DMS153 (cell line): ENCODE measurements at places on chromosomes 3 and 15.

DNA sequence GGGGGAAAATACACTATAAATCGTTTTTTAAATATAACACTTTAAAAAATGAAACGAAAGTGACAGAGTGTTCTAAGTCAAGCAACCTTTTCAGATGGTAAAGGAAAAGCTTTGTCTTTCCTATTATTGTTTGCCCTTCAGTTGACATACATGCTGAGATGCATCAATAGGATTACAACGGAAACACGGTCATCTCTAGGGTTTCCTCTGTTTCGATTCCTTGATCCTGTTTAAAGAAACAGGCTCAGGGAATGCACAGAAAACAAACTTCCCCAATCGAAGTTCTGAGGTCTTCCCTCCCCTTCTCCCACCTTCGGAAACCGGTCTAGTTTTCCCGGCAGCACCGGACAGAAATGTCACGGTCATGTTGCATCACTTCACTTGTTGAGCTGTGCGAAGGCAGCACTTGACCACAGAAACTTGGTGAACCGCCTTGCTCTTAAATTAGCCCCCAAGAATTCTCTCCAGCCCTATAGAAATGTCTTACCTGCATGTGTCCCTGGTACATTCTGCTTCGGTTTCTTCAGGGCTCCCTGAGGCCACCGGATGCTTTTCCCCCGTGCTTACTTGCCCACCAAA lies 556 bp downstream of the PEX5L start:
- DNase-seq: no peak

GRCh38 chr15:74616366-74616939 lies 817 bp downstream of the CLK3 start:
- DNase-seq: no peak

DNA sequence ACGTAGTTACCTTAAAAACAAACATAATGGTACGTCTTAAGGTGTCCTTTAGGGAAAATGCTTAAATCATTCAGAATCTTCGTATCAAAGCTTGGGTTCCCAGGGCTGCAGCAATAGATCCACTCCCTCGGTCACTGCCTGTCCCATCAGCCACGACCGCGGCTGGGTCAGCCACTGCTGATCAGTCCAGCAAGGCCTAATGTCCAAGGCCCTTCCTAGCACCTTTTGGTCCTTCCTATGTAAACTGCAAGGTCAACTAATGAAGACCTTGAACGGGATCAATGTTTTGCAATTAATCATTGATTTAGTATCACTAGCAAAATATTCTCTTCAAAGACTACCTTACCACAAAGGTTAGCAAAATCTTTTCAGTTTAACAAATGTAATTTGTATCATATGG lies 122.2 kb upstream of the IGF1R start:
- no peak for DNase-seq

- DNase-seq: no peak
These were observed 96.5 kb downstream of the CCNL1 start for GRCh38 chr3:157063469-157063868.

- no peak for DNase-seq
These were observed 50.6 kb upstream of the BNIP2 start for GRCh38 chr15:59739557-59740186.

DNA sequence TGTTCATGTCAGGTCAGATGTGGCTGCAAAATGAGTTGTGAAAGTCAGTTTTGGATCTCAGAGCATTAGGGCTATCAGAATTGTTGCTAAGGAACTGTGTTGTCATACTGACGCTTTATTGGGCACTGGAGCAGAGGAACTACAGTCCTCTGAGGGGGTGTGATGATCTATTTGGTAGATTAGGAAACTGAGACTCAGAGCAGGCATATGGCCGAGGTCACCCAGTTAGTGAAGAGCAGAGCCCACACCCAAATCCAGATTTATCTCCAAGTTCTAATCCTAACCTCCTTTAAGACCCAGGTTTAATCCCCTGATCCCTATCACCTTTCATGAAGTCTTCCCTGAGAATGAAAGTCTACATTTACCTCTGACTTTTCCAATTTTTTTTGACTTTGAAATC lies 25.6 kb upstream of the GLCE start:
- no peak for DNase-seq

DNA sequence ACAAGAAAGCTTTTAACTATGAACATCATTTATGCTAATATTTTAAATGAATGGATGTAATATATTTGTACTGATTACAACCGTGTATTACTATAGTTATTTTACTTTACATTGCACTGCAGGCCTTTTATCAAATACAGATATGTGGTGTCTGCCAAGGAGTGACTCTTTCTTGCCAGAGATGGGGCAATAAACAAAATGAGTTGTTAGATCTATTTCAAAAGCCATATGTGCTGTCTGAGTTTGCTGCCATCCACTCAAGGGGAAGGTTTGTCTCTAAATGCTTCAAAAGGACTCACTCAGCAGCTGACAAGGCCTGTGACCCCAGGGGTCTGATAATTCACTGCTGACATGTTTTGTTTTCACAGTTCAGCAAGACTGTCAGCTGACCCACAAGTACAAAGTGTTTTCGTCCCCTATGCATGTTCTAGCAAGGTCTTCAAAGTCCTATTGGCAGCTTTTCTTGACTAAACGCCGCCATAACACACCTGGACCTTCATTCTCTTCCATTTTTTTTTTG lies 41.3 kb upstream of the ZBED2 start:
- no peak for DNase-seq

- DNase-seq: no peak
These were observed 353.6 kb upstream of the ZNF717 start for GRCh38 chr3:76138921-76139320.

GRCh38 chr3:191568206-191568605 lies 107.2 kb downstream of the PYDC2 start:
- DNase-seq: no peak

GRCh38 chr15:45225506-45226273 lies 26.3 kb upstream of the SLC28A2 start:
- DNase-seq: no peak

GRCh38 chr3:196311-197148 lies at the start of gene CHL1:
Gene CHL1 (plus strand): TSS chr3:196763. CDS start chr3:319777, 123,014 bp downstream.
- no peak for DNase-seq

DNA sequence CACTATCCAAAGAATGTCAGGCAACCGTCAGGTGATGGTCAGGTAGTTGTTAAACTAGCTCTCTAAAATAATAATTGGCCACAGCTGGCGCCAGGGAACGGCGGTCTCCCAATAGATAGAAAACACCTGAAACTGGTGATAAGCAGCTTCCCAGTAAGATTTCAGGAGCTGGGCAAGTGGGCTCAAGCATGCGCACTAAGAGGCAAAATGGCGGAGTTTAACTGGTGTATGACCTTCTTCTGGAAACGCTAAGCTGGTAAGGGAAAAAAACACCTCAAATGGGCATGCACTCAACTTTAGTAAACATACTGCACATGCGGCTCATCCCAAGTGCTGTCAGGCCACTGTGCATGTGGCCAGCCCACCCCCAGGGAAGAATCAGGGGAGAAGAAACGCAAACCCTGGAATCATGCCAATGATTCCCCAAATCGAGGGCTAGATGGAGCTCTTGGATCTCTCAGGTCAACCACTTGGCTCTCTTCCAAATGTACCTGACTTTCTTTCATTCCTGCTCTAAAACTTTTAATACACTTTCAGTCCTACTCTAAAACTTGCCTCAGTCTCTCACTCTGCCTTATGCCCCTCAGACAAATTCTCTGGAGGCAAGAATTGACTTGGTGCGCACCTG lies 195.0 kb downstream of the ZNF621 start:
- peak; percentile 35 for DNase-seq

GRCh38 chr3:123419850-123420297 lies 29.0 kb downstream of the ADCY5 start:
- DNase-seq: no peak

GRCh38 chr3:94069194-94069813 lies 6.4 kb downstream of the NSUN3 start:
- no peak for DNase-seq

DNA sequence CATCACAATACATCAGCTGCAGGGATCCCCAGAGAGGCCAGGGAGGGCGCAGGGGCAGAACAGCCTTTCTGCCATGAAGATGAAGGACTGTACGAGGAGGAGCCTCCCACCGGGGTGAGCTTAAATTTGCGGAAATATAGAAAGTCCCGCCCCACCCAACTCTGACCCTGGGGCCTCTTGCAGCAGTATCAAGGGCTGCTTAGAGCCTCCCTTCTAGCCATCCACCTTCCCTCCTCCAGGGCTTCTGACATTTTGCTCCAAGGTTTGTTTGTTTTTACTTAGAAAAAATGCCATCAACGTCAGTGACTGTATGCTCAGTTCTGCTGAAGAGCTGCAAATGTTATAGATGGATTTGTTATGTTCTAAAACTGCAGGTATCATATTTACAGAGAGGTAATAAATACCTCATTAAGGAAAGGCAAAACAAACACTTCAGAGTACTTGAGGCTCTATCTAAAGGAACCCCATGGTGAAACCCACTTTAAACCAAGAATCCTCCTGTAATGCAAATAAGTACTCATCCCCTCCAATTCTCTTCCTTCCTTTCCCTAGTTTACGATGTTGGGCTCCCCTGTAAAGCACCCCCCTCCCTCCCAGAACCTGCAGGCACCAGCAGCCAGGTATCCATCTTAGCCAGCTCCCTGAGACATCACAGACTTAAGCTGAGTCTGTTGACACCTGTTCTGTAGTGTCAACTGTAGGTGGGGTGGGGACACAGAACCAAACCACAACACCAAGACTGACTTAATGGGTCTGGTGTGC lies 30.5 kb downstream of the RFTN1 start:
- peak; percentile 70 for DNase-seq

DNA sequence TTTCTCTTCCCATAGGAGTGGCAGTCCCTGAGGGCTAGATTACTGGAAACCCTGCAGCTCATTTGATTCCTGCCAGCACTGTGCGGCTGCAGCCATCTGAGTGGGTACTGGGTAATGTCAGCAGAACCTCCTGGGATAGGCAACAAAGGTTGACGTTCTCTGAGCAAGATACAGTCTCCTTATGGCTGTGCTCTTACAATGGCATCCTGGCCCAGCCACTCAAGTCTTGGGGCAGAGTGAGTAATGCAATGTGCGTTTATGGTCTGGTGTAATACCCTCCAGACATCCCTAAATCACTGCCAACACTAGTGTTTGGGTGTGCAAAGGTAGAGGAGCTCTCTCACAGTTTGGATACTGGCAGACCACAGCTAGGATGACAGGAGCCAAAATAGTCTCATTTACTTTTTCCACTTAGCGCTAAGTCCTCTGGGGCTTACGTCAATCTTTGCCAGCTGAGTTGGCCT lies 775.8 kb downstream of the ZNF385D start:
- no peak for DNase-seq

DNA sequence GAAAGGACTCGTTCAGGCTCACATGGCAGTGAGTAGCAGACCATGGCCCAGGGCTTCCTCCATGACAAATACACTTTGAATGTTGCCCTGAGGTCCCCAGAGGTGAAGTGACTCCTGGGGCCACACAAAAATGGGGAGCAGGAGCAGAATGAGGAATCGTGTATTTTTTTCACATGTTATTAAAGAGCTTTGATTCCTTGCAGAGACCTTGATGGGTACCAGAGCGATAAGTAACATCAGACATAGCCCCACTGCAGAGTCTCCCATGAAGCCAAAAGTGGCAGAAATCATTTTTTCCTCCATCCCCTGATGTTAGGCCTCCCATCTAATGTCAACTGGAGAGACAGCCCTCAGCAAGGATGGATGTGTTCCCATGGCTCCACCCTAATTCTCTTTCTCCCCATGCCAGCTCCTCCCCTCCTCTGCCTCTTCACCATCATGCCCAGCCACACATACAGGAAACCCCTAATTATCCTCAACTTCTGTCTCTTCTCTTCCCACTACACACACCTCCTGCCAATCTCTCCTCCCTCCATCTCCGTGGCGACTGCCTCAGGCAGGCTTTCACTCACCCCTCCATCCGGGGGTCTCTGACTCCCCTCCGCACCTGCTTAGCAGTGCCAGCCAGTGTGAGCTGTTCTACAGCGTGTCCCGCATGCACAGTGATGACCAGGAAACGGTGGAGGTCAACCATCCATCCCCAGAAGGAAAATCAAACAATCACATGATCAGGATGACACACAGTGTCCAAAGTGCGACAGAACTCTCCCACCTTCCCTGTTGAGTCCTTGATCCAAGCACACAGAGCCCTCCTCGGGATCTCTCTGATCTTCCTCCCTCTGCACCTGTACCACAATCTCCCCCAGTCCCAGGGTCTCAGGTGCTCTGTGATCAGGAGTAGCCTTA lies 7.1 kb upstream of the SSUH2 start:
- DNase-seq: no peak

GRCh38 chr3:185693985-185694653 lies 108.0 kb downstream of the SENP2 start:
- no peak for DNase-seq

DNA sequence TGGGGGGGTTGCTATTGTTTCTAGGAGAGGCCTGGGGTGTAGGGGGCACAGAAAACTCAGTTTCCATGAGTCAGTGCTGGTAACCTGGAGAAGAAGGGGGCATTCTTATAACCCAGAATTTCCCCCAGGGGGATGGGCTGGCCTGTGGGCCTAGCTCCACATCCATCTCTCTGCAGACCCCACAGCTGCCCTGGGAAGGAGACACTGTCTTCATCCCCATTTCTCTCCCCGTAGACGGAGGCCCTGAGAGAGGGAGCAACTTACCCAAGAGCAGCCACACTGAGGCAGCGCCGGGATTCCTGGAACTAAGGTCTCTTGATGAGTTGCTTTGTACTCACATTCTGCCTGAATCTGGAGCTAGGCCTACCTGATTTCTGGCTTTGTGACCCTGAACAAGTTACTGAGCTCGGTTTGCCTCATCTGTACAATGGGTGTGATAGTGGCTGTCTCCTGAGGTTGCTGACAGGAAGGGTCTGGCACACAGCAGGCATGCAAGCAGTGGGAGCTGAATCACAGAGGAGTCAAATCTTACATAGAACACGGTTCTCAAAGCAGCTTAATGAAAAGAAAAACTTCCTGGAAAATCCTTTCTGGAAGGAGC lies 55.0 kb upstream of the LCTL start:
- no peak for DNase-seq

GRCh38 chr3:69066121-69066520 lies 14.0 kb upstream of the TMF1 start:
- DNase-seq: no peak

- no peak for DNase-seq
These were observed 124.3 kb upstream of the PRICKLE2 start for GRCh38 chr3:64349551-64349950.

DNA sequence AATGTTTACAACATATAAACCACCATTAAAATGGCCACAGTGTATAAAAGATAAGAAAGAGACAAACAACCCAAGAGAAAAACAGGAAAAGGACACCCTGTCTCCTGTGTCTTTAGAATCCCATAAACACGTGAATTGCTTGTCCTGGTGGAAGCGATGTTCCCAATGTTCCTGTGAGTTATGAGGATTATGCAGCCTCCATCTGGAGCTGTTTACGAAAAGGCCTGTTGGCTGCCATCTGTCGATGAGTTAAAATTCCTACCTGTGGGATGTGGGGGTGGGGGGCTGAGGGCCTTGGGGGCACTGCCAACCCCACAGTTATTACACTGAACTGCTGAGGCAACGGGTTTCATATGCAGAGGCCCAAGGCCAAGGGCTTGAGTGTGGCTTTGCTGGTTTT lies 13.6 kb downstream of the NISCH start:
- DNase-seq: no peak

DNA sequence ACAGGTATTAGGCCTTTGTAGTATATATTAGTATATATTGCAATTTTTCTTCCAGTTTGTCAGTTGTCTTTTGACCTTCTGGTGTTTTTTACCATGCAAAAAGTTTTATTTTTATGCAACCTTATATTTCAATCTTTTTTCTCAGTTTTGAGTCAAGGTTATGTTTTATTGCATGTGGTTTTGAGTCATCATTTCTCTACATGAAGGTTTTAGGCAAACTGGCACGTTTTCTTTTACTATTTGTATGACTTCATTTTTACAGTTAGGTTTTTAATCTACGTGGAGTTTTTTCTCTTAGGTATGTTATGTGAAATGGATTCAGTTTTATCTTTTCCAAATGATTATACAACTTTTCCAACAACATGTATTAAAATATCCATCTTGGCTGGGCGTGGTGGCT lies 36.8 kb upstream of the TCAIM start:
- no peak for DNase-seq
